Fibroblast of skin of right biceps (primary cell): ENCODE measurements at places on chromosomes 1 and 21.

DNA sequence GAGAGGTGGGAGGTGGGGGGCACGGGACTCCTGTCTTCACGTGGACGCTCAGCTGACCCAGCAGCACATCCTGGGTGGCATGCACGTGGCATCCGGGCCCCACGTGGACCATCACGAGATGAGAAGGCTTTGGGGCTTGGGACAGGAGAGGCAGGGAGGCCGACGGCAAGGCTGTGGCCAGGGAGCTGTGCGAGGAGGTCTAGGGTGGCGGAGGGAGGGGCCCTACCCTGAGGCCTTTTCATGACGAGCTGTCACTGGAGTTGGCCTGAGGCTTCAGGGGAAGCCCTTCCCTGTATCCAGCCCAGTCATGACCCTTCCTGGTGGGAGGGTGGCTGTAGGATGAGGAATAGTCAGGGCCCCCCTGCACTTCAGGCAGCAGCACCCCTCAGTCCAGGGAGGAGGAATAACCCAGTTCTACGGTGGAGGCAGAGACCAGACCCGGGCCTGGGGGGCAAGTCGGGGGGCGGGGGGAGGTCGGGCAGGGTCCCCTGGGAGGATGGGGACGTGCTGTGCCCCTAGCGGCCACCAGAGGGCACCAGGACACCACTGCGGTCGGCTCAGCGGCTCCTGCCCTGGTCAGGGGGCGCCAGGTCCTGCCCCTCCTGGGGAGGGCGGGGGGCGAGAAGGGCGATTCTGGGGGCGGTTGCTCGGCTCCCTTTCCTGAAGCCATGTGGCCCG lies 2.0 kb upstream of the PERM1 start:
- DNase-seq: peak; percentile 17

- DNase-seq: no peak
Measured at GRCh38 chr1:17891205-17892110, 136.3 kb downstream of the ACTL8 start.

DNA sequence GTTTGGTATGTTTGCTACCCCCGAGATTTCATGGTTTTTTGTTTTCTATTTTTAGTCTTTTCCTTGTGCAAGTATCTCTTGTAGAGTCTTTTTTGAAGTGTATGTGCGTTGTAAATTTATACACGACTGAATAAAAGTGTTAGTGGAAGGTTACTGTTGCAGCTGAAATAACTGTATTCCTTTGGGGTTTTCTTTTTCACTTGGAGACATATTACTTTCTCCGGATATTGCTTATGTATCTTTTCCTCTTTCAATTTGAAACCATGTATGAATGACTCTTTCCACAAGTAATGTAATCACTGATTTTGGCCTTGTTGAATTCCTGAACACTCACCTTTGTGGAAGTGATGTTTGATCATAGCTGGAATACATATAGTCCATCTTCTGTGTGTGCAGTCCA lies 956 bp downstream of the URB2 start:
- DNase-seq: no peak

- no peak for DNase-seq
Measured at GRCh38 chr21:41137889-41138288, 30.1 kb upstream of the BACE2 start.

DNA sequence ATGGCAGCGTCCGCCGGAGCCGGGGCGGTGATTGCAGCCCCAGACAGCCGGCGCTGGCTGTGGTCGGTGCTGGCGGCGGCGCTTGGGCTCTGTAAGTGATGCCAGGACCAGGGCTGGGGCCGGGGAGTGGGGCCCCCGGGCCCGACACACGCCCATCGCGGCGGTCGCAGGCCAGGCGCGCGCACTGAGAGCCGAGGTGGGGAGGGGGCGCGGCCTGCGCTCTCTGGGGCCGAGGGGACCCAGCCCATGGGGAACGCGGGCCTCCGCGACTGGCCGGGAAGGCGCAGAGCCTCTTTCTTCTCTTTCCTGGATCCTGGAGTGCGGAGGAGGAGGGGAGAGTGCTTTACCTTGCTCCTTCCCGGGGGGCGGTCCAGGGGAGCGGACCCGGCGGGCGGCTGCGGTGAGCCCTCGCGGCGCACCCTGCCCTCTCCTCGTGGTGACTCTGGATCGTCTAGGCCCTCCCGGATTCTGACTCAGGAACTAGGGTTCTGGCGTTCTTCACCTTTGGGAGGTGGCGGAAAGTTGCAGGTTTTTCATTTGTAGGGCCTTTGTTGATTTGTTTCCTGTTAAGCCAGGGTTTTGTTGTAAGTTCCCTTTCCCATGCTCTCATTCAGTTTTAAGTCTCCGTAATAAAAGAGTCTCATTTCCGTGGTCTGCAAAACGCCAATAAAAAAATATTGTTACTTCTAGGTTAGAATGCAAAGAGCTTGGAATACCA lies 529 bp downstream of the MPZL1 start:
- peak; percentile 47 for DNase-seq

GRCh38 chr1:77371396-77371795 lies 89.6 kb downstream of the AK5 start:
- peak; percentile 13 for DNase-seq

GRCh38 chr1:197910120-197910991 lies 6.8 kb upstream of the LHX9 start:
- DNase-seq: no peak

DNA sequence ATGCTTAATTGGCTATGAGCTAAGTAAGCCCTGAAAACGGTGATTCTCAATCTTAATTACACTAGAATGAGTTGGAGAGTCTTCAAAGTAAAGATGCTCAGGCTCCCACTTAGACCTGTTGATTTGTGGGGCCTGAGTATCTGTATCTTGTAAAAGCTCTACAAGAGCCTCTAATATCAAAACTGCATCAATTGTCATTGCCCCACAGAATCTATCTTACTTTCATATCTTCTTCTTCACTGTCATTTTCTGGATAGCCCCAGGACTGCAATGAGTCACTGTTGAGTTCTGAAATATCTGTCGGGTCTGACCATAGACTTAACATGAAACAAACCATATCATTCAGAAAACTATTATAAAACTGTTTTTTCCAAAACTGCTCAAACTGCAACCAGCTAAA lies 102.8 kb upstream of the SERTAD4 start:
- no peak for DNase-seq

- DNase-seq: no peak
Measured at GRCh38 chr21:35367553-35367952, 318.5 kb upstream of the RUNX1 start.

GRCh38 chr1:85838238-85838637 lies 130.0 kb upstream of the ZNHIT6 start:
- no peak for DNase-seq

DNA sequence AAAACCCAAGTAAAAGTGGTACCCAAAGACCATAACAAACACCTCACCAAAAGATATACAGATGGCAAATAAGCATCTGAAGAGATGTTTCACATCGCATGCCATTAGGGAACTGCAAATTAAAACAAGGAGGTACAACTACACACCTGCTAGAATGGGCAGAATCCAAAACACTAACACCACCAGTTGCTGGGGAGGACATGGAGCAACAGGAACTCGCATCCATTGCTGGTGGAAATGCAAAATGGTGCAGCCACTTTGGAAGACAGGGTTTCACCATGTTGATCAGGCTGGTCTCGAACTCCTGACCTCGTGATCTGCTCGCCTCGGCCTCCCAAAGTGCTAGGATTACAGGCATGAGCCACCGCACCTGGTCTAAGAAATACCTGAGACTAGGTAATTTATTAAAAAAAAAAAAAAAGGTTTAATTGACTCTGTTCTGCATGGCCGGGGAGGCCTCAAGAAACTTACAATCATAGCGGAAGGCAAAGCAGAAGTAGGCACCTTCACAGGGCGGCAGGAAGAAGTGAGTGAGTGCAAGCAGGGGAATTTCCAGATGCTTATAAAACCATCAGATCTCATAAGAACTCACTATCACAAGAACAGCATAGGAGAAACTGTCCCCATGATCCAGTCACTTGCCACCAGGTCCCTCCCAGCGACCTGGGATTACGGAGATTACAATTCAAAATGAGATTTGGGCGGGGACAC lies 30.2 kb upstream of the PRSS38 start:
- no peak for DNase-seq

DNA sequence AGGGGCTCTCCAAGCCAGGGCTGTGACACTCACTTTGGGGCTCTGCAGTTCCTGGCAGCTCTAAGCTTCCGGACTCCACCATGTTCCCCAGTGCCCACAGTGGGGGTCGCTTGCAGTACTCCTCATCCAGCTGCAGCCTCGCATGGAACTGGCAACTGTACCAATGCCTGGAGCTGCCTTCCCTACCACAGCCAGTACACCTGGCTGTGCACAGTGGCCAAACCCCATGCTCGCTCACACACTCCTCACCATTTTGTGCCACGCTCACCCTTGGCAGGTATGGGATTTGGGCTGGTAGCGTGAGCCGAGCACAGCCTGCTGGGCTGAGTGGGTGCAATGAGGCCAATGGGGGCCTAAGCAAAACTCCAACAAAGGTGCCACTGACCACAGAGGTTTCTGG lies 1369.9 kb downstream of the KCNT2 start:
- no peak for DNase-seq

DNA sequence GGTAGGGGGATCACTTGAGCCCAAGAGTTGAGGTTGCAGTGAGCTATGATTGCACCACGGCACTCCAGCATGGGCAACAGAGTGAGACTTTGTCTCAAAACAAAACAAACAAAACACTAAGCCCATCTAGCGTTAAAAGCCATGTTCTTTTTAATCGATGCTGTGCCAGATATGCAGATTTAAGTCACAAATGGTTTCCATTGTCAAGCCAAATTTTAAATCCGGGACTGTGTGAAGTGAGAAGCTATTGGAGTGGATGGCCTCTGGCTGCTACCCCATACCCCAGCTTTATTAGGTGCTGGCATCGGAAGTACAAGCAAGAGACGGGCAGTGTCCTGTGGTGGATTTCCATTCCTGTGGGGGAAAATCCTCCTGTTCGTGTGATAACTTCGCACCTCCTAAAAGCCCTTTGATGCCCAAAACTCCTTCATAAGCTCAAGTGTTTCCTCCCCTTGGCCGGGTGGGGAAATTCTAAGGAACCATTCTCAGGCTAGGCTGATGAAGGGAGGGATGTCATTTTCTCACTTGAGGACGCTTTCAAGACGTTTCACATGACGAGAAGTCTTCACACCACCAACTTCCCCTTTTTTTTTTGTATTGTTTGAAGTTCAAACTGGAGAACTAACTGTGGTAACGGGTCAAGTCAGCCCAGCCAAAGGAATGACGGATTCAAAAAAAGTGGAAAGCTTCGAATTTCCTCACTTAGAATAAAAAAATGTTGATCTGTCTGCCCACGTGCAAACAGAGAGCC lies 140.8 kb downstream of the KAZN start:
- no peak for DNase-seq

GRCh38 chr1:112267929-112268328 lies 128.1 kb upstream of the CTTNBP2NL start:
- DNase-seq: no peak

- DNase-seq: peak; percentile 38
Measured at GRCh38 chr1:200527670-200528069, 92.9 kb downstream of the KIF14 start.

GRCh38 chr1:230087717-230088105 lies 20.7 kb downstream of the GALNT2 start:
- no peak for DNase-seq

GRCh38 chr1:229286099-229286766 lies 15.3 kb downstream of the RAB4A start:
- DNase-seq: no peak

GRCh38 chr1:178690496-178690895 lies 34.5 kb upstream of the RALGPS2 start:
- DNase-seq: no peak

DNA sequence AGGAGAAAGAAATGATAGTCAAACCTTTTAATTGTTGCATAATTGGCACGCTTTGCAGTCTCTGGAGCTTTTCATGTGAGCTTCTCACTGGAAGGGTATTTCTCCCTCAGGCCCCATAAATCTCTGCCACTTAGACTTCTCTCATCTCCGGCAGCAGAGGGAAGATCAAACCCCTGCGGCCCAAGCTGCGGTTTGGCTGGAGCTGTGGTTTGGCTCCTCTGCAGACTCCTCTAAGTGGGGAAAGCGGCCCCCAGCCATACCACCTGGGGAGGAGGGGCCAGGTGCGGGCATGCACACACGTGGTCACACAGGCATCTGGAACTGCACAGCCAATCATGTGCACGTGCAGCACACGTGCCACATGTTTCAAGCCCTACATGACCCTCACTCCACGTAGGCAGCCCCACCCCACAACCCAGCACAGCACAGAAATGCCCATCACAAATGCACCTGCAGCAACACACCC lies 58.3 kb downstream of the UBE2T start:
- DNase-seq: peak; percentile 93

DNA sequence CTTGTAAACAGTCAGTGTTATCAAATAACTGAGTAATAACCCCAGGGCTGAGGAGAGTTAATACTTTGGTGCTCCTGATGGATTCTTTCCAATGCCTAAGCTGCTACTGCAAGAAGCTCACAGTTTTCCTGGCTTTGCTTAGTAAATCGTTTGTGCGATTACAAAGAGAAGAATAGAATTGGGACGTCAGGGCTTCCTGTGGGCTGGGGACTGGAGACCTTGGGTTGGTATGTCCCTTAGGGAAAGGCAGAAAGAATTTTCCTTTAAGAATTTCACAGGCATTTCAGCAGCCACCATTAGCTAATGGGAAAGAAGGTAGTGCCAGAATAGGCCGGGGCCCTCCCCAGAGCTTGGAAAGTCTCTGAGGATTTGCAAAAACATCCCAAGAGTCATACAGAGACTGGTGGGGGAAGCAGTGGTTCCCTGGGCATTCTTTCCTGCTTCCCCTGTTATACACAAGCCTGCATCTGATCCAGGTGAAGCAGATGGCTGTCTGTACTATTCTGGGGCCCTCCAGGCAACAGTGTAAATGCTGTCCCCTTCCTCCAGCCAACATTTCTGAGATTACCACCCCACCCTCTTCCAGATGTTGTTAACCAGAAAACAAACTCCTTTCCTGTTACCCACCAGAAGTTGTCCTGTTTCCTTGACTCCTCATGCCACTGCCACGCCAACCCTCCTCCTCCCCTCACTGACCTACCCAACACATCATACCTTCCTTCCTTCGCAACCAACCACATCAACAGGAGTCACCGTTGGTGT lies 40.2 kb downstream of the PLXNA2 start:
- DNase-seq: peak; percentile 67

GRCh38 chr1:3011127-3011526 lies 10.1 kb upstream of the ACTRT2 start:
- no peak for DNase-seq

GRCh38 chr1:201169971-201170532 lies 15.8 kb upstream of the TMEM9 start:
- DNase-seq: no peak

- DNase-seq: peak; percentile 36
Measured at GRCh38 chr1:29332204-29332603, 95.9 kb downstream of the PTPRU start.

DNA sequence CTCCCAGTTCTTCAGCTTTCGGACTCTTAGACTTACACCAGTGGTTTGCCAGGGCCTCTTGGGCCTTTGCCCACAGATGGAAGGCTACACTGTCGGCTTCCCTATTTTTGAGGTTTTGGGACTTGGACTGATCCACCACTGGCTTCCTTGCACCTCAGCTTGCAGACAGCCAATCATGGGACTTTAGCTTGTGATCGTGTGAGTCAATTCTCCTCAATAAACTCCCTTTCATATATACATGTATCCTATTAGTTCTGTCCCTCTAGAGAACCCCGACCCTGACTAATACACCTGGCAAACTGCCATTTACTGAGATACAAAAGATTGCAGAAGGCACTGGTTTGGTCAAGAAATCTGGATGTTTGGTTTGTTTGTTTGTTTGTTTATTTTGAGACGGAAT lies 6.4 kb upstream of the RAB4A start:
- DNase-seq: peak; percentile 16

GRCh38 chr1:209527372-209527771 lies 56.1 kb upstream of the CAMK1G start:
- peak; percentile 77 for DNase-seq

- no peak for DNase-seq
Measured at GRCh38 chr1:246081856-246082668, 425.0 kb downstream of the SMYD3 start.

GRCh38 chr1:56432166-56432971 lies 147.0 kb downstream of the PLPP3 start:
- DNase-seq: no peak
